Non-pigmented ciliary epithelial cell (primary cell): ENCODE measurements at places on chromosomes 7 and 10.

DNA sequence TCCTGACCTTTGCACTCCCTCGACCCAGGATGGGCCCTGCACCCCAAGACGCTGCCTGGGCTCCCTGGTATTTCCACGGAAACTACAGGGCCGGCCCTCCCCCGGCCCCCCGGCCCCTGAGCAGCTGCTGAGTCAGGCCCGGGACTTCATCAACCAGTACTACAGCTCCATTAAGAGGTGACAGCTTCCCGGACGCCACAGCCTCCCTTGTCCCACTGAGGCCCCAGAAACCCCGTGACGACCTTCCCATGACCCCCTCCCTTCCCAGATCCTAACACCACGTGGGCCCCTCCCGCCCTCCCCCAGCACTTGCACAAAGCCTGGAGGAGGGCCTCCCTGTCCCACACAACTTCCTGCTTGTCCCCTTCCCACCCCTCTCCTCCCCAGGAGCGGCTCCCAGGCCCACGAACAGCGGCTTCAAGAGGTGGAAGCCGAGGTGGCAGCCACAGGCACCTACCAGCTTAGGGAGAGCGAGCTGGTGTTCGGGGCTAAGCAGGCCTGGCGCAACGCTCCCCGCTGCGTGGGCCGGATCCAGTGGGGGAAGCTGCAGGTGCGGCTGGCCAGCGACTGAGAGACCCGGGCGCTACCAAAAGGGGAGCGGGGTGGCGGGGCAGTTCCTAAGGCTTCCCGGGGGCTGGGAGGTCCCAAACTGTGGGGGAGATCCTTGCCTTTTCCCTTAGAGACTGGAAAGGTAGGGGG, 5.7 kb downstream of the NOS3 start:
- no peak for DNase-seq

- DNase-seq: no peak
These were observed 3.2 kb downstream of the DNAJB6 start for GRCh38 chr7:157339777-157340677.

- DNase-seq: no peak
These were observed 159.9 kb downstream of the MGMT start for GRCh38 chr10:129626796-129627435.

DNA sequence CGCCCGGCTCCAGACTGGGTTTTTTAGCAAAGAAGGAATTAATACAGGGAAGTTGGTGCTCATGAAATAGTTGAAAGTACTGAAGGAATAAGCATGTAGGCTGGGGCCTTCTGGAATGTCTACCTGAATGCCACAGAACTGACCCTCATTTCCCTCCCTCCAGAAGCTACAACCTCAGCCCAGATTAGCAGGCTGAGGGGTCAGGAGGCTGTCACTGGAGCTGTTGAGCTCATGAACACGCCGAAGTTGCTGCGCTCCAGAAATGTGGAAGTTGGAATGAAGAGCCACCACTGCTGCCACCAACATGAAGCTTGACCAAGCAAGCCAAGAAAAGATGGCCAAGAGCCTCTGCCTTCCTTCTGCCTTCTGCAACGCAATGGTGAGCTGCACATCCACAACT, 52.2 kb upstream of the KMT2E start:
- no peak for DNase-seq

DNA sequence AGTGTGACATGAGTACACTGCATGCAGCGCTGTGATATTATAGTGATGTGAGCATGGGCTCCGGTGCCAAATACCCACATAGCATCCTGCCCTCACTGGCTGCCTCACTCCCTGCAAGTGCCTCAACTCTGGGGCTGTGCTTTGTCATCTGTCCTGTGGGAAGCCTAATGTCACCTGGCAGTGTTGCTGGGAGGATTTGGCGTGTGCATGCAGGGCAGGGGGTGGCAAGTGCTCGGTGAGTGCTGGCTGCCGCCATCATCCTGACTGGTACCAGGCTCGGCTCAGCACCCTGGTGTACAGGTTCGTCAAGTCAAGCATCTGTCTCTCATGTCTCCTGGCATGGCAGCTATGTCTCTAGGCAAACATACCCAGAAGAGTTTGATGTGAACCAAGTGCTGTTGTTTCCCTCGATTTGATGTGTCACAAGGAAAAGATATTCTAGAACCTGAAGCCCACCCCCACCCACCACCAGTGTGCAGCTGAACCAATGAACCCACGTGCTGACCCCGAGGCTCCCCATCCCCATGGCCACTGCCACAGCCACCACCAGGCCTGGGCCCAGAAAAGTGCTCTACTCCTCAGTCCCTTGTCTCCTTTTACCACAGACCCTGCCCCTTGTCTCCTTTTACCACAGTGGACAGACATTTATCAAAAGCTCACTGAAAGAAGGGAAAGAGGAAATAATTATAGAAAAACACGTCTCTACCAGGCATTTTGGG, 135.8 kb downstream of the MAPK8 start:
- DNase-seq: no peak

DNA sequence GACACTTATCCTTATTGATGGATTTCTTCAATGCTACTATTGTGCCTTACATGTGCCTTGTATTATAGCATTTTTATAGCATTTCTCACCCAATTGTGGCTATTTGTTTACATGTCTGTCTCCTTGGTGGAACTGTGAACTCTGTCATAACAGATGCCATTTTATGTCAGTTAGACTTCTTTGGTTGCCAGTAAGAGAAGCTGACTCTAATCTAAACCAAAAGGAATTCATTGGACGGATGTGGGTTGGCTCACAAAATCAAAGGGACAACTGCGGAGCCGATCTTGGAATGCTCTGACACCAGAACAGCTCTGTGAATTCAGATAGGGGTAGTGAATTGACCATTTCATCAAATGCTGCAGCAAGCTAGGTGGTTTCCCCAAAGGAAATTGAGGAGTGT, 15.0 kb downstream of the GARIN1A start:
- DNase-seq: no peak

- no peak for DNase-seq
These were observed 52.8 kb downstream of the ZNF438 start for GRCh38 chr10:30978843-30979242.

GRCh38 chr10:103855852-103856796, 748 bp upstream of the SH3PXD2A start:
- DNase-seq: no peak

- no peak for DNase-seq
These were observed 46.8 kb upstream of the CRTAC1 start for GRCh38 chr10:98077223-98077622.

DNA sequence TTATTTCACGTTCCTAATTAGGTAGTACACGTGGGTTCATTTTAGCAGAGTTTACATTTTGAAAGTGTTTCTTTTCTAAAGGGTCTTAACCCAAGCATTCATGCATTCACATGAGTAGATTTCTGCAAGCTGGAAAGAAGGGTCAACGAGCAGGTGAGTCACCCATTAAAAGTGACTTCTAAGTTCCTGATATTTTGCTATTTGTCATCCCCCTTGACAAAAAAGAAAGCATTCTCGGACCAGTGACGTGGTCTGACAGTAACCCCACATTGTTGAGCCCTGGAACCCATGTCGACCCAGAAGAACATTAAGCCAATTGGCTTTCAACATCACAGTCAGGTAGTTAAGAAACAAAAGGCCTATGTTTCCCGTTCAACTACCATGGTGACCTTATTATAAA, 49.6 kb downstream of the ABCB5 start:
- DNase-seq: no peak

DNA sequence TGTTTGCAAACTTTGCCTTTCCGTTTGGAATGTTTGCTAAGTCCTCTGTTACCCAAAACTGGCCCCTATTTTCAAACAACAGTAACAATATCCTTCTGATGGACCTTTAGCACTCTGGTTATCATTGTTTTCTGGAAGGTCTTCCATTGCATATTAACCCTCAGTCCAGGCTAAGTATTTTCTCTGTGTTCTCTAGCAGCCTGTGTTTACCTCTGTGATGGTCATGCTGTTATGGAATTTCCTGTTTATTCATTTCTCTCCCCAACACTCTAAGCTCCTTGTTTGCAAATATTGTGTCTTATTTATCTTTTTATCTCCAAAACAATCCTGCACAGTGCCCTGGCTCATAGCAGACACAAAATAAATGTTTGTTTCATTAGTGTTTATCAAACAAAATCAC, 560.3 kb downstream of the ATRNL1 start:
- no peak for DNase-seq

DNA sequence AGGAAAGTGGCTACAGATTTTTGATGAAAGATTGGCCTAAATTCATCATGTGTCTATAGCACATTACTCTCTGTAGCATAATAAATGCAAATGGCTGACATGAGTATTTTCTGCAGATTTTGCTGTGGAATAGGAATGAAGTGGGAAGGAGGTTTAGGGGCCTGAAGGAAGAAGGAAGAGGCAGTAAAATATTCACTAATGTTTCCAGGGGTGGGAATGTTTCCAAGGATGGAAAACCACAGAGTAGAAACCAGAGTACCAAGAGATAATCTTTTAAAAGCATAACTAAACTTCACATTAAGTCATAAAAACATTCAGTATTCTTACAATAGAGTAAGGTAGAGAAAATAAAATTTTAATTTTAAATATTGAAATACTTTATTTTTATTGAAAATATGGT, 267.8 kb downstream of the BICC1 start:
- DNase-seq: no peak

DNA sequence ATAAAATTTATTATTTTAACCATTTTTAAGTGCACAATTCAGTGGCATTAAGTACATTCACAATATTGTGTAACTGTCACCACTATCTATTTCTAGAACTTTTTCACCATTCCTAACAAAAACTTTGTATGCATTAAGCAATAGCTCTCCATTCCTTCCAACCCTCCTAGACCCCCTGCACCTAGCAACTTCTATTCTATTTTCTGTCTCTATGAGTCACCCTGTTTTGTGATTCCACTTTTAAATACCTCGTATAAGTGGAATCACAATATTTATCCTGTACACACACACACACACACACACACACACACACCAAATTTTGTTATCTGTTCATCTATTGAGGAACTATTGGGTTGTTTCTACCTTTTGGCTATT, 89.2 kb downstream of the ARID5B start:
- no peak for DNase-seq

DNA sequence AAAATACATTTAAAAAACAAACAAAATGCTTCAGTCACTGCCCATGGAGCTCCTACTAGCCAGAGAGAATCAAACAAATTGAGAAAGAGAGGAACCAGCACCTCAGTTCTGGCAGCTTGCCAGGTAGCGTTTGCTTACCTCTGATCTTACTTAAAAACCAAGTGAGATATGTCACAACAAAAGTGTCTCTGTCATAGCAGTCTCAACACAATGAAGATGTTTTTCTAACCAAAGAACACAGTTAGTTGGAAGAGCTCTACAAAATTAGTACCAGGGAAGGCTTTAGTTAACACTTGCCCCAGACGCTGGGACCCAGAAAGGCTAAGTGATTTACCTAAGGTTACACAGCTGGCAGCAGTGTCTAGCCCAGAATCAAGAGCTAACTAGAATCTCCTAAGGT, 3.4 kb downstream of the DOCK4 start:
- DNase-seq: no peak

DNA sequence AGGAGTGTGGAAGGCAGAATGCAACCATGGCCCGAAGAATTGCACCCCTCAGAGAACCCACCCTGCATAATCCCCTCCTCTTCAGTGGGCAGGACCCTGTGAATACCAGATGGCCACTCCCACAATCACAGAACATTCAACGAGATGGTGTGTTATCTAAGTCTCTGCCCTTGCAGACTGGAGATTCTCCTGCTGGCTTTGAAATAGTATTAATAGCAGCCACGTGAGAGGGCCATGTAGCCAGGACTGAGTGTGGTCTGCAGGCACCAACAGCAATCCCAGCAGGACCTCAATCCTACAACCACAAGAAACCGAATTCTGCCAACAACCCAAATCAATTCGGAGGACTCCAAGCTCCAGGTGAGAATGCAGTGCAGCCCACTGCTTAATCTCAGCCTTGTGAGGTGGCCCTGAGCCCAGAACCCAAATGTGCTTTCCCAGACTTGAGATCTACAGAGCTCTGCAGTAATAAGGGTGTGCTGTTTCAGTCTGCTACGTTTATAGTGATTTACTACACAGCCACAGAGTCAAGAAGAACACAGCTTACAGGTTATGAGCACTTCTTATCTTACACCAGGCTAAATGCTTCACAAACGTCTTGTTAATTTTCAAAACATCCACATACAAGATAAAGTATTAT, 72.1 kb downstream of the VOPP1 start:
- DNase-seq: no peak

DNA sequence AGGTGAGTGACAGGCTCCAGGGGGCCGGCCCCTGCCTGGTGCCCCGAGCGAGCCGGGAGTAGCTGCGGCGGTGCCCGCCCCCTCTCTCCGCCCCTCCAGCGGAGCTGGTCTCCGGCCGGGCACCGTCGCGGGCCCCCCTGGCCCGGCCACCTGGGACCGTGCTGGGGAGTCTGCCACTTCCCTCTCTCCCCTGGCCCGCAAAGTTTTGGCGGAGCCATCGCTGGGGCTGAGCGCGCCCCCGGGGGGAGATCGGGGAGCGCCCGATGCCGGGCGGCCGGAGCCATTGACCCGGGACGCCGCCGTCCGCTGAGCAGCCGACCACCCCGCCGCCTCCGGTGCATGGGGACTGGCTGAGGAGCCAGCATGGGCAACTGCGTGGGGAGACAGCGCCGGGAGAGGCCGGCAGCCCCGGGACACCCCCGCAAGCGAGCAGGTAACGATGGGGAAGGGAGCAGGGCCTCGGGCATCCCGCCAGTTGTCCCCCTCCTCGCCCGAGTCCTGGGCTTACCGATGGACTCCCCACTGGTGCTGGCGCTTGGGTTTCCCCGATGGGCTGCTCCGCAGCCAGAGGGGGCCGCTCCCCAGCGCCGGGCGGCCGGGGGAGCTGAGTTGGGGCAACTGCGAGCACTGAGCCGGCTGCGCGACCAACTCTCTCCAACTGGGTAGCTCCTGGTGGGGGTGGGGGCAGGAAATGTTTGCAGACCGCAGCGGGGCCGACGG, at the start of gene UBTD1:
Gene UBTD1, plus strand, starts transcription at position 84 of the 720 bp plus-strand sequence. Its CDS starts 280 bp downstream, at position 364.
- DNase-seq: no peak

DNA sequence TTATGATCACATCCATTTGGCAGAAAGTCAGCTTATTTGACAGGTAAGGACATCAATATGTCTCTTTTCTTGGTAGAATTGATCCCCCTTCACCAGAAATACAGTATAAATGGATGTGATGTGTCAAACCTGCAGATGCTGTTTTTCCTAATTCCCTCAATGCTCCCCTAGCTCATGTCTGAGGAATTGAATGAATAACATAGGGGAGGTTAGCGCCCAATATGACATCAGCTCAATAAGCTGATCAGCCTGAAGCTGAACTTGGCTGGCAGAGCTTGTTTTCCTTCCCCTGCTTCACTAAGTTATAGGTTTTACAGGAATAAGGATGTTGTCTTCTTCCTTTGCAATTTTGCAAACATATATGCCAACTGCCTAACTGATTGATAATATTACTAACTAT, 132.5 kb downstream of the REEP3 start:
- DNase-seq: no peak

GRCh38 chr10:120584786-120585185, 127.8 kb downstream of the PLPP4 start:
- DNase-seq: no peak

DNA sequence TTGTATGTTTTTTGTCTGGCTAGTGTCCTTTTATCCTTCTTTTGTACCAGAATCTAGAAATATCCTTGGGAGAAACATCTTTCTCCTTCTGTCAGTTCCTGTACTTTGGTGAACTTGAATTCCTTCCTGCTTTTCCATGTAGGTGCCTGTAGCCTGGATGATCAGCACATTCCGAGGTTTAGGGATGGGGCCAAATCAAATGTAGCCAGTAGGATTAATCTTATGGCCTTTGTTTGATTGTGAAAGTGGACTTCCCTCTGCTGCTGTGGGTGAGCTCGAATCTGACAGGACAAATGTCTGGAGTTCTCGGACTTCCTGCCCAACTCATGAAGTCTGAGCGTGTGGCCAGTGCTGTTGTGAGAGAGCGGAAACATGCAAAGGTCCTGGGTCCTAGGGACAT, 33.2 kb upstream of the NAMPT start:
- DNase-seq: peak; percentile 10

- no peak for DNase-seq
These were observed 784.5 kb upstream of the ZWINT start for GRCh38 chr10:57145548-57145947.
